Stimulated activated naive CD4-positive, alpha-beta T cell treated with Interleukin-2 at 50 U/mL for 16 hours (primary cell): ENCODE measurements at places on chromosomes 6 and 20.

DNA sequence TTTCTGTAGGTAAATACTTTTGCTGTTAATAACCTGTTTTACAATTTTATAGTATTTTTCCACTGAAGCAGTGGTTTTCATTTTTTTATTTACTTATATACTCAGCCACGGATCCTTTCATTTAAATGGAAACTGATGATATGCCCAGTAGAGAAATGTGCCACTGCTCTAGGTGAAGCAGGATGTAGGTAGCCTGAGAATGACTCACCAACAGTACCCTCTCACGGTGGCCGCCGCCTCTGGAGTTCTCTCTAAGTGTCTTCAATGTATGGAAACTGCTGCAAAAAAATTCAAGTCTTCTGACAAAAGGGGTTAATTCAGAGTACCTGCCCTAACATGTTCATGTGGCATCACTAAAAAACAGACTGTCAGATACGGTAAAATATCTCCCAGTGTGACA lies 6.4 kb downstream of the EYA4 start:
- no peak for DNase-seq

GRCh38 chr6:149268768-149269167 lies 48.7 kb upstream of the TAB2 start:
- DNase-seq = no peak

GRCh38 chr6:39239527-39240154 lies 10.4 kb upstream of the KCNK5 start:
- no peak for DNase-seq

DNA sequence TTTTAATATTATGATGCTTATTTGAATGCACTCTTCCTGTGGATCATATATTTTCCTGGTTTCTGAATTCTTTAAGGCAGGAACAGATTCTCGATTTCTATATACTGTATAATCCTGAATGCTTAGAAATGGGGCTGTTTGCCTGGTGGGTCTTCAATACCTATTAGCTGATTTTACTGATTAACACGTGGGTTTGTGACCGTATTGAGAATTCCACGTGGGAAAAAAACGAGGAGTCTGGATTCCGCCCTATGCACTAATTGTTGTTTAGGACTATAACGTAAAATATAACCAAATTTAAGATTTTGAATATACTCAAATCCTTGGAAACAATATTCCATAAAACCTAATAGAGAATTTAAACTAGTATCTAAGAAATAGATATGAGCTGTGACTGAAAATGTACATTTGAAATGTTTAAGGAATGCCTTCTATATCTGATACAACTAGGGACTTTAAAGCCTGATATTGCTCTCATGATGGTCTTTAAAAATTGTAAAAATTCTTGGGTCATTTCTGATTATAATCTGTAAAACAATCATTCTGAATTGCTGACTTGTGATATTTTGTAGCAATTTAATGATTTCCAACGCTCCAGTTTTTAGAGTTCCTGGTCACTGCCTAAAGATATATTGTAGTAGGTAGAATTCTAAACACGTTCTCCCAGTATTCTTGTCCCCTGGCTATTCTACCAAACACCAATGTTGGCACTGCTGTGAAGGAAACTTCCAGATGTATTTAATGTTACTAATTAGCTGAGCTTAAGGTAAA lies 93.6 kb upstream of the NOX3 start:
- DNase-seq = no peak

DNA sequence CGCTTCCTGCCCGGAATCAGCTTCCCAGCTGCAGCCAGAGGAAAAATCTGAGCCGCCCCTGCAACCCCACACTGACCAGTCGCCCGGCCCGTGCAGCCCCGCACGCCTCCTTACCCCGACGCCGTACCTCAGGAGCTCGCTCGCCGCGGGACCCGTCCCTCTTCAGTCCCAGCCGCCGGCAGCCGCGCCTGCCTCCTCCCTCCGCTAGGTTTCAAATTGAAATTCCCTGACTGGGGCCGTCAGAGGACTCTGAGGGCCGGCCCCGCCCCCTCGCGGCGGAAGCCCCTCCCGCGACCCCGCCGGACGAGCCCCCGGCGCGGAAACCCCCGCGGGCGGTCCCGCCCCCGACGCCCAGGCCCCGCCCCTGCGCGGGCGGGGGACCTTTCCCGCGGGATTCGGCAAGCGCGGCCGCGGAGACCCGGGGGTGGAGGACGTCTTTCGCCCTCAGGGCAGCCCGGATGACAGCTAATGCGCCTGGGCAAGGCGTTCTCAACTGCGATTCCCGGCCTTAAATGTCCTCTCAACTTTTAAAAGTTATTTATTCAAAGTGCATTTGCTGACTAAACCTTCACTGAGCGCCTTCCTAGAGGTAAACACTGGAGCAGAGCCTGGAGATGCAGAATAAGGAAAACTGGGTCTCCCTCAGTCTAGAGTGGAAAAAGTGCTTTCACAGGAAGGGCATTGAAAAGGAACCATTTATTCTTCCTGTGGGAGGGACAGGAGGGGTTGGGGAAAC lies at the start of gene EPB41L2:
TSS of gene EPB41L2 (minus strand) at position 218 of the 736 bp plus-strand sequence. CDS start 106,760 bp downstream, outside the sequence.
- peak; percentile 68 for DNase-seq

- DNase-seq = peak; percentile 28
These were observed 550.5 kb upstream of the MARCKS start for GRCh38 chr6:113306552-113307145.

DNA sequence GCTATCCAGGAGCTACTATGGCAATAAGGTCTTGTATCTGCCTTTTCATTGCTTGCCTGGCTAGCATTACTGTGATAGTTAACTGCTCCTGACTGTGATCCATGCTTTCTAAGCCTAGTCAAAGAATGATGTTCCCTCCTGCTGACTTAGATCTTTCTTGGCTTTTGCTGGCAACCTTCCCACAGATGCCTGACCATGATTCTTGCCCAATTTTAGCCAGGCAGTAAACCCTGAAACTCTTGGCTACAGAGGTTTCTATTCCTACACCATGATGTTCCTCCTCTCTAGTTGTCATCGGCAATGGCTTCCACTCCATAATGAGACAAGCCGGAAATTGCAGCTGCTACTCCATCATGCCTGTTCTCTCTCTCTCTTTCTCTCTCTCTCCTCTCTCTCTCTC lies 238.1 kb downstream of the HAO1 start:
- no peak for DNase-seq

DNA sequence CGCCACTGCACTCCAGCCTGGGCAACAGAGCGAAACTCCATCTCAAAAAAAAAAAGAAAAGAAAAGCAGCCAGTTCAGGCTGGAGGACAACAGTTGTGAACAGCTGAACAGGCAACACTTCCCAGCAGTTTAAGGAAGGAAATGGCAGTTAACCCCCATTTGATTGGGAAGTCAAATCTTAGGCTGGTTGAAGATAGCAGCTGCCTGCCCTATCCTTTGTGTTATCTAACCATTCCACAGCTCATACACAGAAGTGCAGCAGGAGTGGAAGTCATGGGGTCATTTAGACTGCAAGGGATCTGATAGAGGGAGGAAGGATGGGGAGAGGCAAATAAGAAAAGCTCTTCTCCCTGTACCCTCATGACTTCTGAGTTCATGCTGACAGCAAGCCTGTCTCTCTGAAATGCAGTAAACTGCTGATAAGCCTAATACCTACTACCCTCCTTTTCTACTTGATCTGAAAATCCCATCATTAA lies 35.3 kb downstream of the KCTD20 start:
- DNase-seq = no peak

- no peak for DNase-seq
These were observed 16.4 kb upstream of the QKI start for GRCh38 chr6:163398115-163398514.

DNA sequence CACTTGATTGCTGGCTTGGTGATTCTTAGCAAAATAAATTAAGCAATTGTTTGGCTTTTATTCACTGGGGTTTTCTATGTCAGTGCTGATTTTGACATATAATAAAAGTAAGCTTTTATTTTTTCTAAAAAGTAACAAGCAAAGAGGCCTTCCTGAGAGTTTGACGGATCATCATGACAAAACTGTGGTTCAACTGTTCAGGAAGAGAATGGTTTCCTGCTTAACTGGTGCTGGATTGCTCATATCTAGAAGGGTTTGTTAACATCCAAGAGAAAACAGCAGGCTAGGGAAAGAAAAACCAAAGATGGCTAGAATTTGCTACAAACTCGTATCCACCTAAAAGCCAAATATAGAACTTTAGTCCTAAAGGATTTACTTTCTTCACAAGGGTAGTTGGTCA lies 21.2 kb downstream of the SERPINB1 start:
- DNase-seq = no peak

GRCh38 chr20:19670829-19671228 lies 87.2 kb upstream of the RIN2 start:
- DNase-seq = no peak

GRCh38 chr20:61802721-61803311 lies 262.9 kb downstream of the TAF4 start:
- no peak for DNase-seq

DNA sequence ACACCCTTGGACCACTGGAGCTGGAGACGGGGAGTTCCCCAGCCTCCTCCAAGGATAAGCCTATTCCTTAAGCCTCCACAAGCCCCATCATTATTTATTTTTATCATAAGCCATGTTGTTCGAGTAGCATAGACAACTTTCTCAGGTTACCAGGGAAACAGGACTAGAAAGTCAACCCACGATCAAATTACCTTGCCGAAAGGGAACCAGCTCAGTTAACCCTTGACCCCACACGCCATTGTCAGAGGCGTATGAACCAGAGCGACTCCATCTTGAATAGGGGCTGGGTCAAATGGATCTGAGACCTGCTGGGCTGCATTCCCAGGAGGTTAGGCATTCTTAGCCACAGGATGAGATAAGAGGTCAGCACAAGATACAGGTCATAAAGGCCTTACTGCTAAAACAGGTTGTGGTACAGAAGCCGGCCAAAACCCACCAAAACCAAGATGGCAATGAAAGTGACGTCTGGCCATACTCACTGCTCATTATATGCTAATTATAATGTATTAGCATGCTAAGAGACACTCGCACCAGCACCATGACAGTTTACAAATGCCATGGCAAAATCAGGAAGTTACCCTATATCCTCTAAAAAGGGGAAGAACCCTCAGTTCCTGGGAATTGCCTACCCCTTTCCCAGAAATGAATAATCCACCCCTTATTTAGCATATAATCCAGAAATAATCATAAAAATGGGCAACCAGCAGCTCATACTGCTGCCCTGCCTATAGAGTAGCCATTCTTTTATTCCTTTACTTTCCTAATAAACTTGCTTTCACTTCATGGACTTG lies 22.4 kb downstream of the SYNJ2 start:
- DNase-seq = no peak

DNA sequence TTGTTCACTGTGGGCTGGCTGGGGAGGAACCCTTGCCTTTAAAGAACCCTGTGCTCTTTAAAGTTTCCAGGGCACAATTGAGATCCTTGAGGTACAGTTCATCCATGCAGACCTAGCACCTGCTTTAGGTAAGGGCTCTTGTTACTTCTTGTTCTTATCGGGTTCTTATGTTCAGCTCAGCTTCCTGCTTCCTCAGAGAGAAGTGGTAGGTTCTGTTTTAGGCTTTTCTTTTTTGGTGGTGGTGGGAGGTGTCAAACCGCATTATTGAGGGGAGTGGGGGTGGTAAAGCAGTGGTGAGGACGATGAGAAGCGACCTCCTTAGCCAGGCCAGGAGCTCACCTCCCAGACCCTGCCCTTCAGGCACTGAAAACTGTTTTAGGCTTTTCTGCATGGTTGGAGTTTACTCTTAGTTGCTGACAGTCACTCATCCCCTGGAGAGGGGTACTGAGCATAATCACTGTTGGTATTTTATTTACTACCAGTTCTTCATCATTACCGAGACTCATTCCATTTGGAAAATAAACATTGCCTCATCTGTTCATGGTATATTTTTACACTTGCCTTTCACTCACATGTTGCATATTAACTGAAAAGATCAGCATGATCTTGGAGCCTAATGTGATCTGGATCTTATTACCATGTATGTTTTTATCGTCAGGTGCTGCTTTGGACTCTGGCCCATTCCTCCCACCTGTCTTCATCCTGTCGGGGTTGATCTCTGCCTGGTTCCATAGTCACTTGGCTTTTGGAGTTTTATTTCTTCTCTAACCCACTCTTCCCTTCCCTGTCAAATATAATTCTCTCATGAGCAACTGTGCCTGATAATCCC lies 35.4 kb downstream of the SLC16A10 start:
- no peak for DNase-seq

DNA sequence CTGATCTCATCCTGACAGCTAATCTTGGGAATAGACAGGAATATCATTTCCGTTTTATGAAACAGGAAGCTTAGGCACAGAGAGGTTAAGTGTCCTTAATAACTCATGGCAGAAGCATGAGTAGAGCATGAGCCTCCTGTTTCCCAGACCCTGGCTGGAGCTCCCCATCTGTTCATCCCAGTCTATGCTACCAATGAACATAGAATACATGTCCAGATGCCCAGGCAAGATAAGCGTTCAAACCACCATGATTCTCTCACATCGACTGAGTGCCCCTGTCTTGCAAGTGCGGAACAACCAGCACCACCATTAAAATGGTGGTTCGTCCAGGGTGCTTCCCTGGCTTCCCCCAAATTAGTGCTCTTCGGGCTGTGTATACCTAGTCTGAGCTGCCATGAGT lies 217.1 kb downstream of the FARS2 start:
- DNase-seq = no peak

DNA sequence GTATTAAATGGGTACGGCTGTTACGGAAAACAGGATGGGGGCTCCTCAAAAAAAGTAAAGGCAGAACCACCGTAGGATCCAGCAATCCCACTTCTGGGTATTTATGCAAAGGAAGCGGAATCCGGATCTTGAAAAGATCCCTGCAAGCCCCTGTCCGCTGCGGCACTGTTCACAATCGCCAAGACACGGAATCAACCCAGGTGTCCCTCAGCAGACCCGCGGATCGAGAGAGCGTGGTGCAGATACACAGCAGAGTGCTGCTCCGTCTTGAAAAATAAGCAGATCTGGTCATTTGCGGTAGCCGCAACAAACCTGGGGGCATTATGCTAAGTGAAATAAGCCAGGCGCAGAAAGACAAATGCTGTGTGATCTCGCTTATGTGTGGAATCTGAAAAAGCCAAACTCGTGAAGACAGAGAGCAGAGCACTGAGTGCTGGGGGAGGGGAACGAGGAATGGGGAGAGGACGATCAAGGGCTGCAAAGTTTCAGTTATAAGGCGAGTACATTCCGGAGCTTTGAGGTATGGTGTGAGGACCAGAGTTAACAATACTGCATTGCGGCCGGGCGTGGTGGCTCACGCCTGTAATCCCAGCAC lies 41.3 kb downstream of the NTSR1 start:
- DNase-seq = no peak

DNA sequence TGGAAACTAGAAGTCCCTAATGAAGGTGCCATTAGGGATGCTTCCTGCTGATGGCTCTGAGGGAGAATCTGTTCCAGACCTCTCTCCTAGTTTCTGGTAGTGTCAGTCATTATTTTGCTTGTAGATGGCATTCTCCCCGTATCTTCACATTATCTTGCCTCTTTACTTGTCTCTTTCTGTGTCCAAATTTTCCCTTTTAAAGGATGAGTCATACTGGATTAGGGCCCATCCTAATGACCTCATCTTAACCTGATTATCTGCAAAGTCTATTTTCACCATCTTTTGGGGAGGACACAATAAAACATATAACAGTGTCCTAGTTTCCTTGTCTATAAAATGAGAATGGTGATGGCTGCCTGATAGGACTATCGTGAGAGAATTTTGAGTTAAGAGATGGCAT lies 27.3 kb downstream of the ZNF391 start:
- no peak for DNase-seq

- DNase-seq = no peak
These were observed 5.5 kb downstream of the TGM2 start for GRCh38 chr20:38159566-38159956.
